ENCODE measurements at places on chromosomes 16 and 17. TPM values are rescaled to one million over a fixed set of nuclear protein-coding genes. Genes with fewer than 3 reads are reported as not detected.

HES7 gene
- 0.28 TPM for polyA plus RNA-seq

DNAH3 gene
- 1.0 TPM for polyA plus RNA-seq

ZFP90 gene
- 5.9 TPM for polyA plus RNA-seq

FSCN2 gene
- 0.46 TPM for polyA plus RNA-seq

HAS3 gene
- 5.1 TPM for polyA plus RNA-seq

CRHR1 gene
- not detected for polyA plus RNA-seq

FBRS gene
- 55.4 TPM for polyA plus RNA-seq

TMEM220 gene
- polyA plus RNA-seq = 3.7 TPM

GRCh38 chr16:66199189-66199588, 167.3 kb upstream of the CDH5 start:
- DNase-seq = peak; percentile 59

- no peak for DNase-seq
These were observed 75.4 kb upstream of the CHMP6 start for GRCh38 chr17:80916246-80916645.

- no peak for DNase-seq
These were observed 6.4 kb upstream of the CRK start for GRCh38 chr17:1462164-1463112.

- no peak for DNase-seq
These were observed 7.5 kb downstream of the ANKS3 start for GRCh38 chr16:4726616-4727015.

DNA sequence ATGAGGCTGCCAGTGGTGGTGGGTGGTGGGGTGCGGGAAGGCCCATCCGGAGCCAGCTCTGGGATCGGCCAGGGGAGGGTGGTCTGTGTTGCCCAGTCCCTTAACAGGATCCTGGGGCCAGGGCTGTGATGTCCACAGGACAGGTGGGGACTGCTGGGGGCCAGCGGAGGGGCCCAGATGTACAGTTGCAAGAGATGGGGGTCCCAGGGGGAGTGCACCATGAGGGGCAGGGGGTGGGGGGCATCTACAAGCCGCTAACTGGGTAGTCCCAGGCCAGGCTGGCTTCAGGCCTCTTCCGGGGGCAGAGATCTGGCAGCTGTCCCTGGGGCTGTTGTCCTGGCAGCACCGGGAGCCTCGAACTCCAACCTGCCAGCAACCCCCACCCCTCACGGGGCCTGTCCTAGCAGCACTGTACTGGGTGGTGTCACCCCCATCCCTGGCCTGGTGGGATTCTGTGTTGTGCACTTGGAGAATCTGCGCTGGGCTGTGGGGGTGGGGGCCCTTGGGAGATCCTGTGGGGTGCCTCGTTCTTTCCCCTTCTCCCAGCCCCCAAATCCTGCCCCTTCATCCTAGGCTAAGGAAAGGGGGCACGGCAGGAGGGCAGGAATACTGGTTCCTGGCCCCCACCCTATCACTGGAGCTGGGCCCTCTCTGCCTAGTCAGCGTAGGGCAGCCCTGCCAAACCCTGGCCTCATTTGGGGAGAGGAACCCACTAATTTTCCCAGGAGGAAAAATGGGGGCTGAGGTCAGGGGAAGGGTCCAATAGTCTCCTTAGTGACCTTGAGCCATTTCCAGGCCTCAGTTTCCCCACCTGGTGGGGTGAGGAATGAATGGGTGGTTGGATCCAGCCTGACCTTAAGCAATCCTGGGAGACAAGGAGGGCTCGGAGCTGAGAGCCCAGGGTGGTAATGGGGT, 1.4 kb downstream of the MTSS2 start:
- DNase-seq = no peak

DNA sequence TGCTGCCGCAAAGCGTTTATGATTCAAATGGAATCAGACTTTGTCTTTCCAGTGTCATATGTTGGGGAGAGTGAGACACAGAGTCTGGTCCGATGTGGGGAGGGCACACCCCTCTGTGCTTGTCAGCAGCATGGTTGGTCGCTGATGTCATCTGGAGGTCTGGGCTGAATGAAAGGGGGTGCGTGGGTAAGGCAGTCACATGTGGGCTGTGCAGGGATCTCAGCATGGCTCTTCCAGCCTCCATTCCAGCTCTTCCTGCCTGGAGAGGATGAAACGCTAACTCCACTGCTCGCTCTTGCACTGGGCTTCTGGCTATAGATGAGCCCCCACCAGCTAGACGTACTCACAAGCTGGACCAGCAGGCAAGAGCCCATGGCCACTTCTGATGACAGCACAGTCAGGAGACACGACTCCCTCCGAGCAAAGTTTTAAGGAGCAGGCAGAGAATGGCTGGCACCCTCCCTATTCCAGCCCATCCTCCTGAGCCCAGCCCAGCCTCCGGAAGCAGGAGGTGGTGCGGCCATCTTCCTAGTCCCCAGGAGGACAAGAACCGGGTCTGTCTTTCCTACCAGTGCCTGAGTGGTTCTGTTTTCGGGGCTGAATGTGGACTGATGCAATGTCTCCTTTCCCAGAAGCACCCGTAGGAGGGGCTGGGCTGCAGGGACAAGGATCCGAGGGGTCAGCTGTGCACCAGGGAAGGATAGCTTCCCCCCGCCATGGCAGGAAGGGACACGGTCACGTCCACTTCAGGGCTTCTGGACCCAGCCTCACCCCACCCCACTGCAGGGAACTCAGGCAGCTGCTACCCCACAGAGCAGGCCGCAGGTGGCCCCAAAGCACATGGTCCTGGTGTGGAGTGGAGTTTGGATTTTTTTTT, 41.5 kb upstream of the CBFA2T3 start:
- no peak for DNase-seq

GRCh38 chr16:89145406-89146161, 26.0 kb upstream of the CDH15 start:
- DNase-seq = no peak

- peak; percentile 41 for DNase-seq
These were observed 12.0 kb upstream of the CRK start for GRCh38 chr17:1467898-1468492.

GRCh38 chr16:84483882-84484565, 20.4 kb downstream of the MEAK7 start:
- DNase-seq = no peak

DNA sequence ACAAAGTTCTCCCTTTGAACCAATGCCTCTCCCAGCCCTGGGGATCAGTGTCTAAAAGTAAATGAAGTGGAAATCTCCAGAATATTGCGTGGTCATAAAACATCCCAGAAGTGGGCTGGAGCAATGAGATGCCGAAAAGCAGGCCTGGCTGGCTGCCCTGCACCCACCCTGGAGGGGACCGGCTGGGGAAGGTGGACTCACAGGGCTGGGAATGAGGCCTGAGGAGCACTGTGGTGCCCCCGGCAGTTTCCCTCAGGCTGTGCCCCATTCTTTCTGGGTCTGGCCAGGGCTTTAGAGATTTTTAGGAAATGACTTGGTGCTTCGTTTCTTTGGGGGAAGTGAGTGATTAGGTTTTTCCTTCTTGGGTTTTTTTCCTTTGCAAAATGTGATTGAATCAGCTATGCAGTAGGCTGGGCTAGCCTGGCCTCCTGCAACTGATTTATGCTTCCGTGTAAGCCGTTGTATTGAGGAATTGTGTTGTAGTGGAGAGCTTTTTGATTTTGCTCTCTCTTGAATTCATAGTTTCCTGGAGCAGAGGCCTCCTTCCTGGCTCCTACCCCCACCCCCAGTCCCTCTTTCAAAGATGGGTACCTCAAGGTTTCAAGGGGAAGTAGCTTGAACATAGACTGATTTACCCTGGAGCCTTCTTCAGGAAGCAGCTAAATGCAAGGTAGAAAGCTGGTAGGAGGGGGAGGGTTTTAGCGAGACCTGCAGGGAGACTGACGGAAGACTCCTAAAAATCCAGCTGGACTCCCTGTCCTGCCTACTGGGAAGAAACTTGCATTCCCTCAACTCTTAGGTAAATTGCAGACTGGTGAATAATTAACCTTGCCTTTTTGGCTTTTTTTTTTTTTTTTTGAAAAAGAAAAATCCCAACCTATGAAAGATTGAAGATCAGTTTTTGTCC, 170.2 kb downstream of the RAB11FIP4 start:
- peak; percentile 35 for DNase-seq

DNA sequence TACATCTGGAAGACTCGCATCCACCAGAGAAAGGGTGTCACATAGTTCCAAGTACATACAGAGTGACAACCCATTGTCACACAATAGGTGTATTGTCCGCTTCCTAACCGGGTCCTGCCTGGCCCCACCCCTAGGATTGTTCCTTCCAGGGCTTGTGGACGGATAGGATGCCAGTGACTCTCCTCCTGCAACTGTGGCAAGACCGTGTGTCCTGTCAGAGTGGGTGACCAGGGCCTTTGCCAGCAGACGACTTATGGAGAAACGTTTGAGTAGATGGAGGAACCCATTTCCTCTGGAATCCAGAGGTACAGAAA, 258.4 kb downstream of the CPPED1 start:
- no peak for DNase-seq

DNA sequence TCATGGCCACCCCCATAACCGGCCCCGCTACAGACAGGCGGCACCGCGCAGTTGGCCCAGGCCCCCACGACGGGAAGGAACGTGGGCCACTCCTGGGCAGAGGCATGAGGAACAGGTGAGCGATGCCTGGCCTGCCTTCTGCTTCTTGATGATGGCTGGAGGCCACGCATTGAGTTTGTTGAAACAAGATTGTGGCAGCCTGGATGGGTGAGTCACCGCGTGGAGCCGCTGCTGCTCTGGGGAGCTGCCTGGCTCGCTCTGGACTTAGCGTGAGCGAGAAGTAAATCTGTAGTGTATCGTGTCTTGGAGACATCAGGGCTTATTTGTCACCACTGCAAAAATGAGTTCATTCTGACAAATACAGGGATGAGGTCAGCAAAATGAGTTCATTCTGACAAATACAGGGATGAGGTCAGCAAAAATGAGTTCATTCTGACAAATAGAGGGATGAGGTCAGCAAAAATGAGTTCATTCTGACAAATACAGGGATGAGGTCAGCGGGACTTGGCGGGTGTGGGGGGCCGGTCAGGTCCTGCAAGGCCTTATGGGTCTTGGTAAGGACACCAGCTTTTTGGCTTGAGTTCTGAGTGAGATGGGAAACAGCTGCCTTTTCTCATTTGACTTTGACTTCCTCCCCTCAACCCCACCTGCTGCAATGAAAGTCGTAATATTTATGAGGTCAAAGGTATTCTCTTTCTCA, 93.0 kb downstream of the SEC14L1 start:
- DNase-seq = peak; percentile 75

- no peak for DNase-seq
These were observed 32.7 kb downstream of the ZZEF1 start for GRCh38 chr17:4110152-4110551.

GRCh38 chr16:66713076-66713475, 16.5 kb upstream of the CMTM4 start:
- no peak for DNase-seq

GRCh38 chr16:27267037-27267677, 1.4 kb downstream of the NSMCE1 start:
- DNase-seq = no peak

DNA sequence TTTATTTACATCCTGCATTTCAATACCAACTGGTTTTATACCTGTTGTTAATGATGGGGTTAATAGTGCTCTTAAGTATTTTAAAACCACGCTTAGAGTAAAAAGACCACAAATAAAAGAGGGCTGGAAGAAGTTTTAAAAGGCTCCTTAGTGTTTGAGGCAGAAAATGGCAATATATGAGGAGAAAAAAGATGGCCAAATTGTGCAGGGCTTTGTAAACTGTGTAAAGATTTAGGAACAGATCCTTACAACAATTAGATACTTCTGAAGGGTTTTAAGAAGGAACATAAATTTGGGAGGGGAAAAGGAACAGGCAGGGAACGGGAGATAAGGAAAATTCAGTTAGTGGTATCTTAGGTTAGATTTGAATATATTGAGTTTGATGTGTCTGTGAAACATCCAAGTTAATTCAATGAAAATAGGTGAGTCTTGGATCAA, 12.7 kb downstream of the CDC27 start:
- DNase-seq = no peak

DNA sequence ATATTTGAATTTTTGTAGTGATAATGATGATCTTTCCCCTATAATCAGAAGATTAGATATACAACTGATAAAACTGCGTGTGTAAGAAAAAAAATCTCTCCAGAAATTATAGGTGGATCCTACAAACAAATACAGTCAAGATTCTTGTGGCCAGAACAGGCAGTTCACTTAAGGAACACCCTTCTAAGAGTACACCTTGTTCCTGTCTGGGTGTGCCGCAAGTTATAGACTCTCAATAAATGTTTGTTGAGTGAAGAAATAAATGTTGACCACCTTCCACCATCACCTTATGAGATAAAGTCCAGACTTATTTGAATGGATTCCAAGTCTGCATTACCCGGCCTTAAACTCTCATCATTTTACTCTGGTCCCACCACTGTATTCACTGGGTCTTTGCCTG, 45.7 kb upstream of the SCNN1B start:
- DNase-seq = no peak

- DNase-seq = no peak
These were observed 1.3 kb downstream of the USH1G start for GRCh38 chr17:74921769-74922168.

- no peak for DNase-seq
These were observed 31.4 kb upstream of the RPTOR start for GRCh38 chr17:80513201-80513600.

- no peak for DNase-seq
These were observed at the start of gene GAS2L2 for GRCh38 chr17:35752945-35753764. TSS of gene GAS2L2 (minus strand) at chr17:35753239. CDS start at chr17:35752850, 389 bp downstream.

GRCh38 chr16:72427051-72427782, 255.3 kb upstream of the PMFBP1 start:
- no peak for DNase-seq

DNA sequence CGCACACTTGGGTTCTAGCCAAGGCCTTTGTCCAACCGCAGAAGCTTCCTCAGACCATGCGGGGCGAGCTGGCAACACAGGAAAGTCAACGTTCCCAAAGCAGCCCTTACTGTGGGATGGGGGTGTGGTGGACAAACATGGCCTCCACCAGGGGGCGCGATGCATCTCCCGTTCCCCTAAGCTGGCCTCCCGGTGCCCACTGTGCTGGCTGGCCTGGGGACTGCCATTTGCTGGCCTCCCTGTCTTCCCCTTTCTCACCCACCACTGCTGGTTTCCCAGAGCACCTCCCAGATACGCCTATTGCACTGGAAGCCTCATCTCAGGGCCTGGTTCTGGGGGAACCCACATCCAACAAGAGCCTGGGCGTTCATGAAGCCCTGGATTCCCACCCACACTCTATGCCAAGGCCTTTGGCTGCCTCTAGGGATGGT, 145.3 kb downstream of the IRF8 start:
- peak; percentile 75 for DNase-seq

DNA sequence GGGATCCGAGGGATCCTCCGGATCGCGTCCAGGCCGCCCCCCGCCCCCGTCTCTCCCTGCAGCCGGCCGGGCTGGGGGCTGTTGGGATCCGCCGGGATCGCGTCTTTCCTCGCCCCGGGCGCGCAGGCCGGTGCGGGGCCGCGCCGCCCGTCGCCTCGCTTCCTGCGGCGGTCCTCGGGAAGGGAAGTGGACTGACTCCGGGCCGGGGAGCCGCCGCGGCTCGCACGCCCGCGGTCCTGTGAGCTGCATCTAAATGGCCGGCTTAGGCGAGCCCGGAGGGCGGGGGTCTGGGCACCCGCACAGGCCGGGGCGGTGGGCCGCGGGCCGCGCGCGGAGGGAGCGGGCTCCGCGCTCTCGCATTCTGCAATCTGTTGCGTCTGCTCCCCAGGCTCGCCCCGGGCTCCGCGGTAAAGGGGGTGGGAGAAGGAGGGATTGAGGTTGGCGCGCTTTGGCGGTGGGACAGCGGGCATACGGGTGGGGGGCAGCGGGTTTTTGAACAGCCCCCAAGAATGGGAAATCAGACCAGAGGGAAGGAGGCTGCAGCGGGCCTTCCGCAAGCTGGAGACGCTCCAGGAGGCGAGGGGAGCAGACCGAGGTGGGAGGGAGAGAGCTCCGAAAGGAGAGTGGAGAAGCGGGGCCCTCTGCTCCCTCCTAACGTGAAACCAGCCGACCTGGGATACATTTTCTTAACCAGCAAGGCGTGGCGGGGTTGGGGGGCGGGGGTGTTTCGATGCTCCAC, 2.2 kb downstream of the TMEM132E start:
- DNase-seq = no peak
